Amygdala (tissue), 56 donors: ENCODE measurements at places on chromosomes 11 and 22.

DNA sequence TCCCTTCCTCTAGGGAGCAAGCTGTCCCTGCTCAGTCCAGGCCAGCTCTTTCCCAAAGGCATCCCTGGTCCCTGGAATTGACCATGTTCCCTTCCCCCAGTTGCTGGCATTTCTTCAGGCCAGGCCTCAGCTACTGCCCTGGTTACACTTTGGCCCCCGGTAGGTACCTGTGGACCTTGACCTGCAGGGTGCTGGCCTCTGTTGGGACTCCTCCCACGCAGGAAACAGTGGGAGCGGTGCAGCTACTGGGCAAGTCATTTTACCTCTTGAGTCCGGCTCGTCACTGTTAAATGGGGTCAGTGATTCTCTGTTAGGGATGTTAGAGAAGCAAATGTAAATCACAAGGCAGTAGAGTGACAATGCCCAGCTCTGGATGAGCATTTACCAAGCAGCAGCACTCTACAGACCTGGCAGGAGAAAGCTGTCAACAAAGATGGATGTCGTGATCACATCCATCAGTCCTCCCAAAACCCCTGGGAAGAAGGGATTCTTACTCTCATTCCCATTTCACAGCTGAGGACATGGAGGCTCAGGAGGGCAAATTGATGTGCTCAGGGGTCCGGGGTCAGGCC is 16.9 kb downstream of the MYO7A start:
- no peak for DNase-seq

DNA sequence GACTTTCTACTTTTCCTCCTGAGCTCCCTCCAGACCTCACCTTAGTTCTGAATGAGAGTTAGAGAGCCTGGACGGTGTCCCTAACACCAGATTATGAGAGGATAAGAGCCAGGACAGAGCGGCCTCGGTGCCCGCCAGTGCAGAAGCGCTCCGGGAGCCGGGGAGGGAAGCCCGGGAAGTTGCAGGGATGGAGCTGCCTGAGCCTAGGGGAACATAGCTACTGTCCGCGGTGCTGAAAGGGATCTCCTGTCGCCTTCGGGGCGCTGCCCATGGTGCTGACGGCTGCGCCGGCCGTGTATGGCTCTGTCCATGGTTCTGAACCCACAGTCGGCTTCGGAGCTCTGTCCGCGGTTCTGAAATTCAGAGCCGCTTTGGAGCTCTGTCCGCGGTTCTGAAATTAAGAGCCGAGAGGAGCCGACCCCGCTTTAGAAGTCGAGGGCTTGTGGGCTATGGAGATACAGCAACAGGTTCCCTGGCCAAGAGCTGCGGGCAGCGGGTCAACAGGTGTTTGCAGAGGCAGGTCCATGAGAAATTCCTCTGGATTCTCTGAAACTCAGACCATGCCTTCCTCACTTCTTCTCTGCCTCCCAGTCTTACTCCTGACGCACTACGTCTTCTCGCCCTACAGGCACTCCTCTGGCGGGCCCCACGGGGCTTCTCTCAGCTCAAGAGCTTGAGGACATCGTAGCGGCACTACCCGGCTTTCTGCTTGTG is 814 bp downstream of the NPAS4 start:
- DNase-seq, result peak; percentile 57

GRCh38 chr22:17903564-17904295 is 120.6 kb downstream of the MICAL3 start:
- peak; percentile 53 for DNase-seq

DNA sequence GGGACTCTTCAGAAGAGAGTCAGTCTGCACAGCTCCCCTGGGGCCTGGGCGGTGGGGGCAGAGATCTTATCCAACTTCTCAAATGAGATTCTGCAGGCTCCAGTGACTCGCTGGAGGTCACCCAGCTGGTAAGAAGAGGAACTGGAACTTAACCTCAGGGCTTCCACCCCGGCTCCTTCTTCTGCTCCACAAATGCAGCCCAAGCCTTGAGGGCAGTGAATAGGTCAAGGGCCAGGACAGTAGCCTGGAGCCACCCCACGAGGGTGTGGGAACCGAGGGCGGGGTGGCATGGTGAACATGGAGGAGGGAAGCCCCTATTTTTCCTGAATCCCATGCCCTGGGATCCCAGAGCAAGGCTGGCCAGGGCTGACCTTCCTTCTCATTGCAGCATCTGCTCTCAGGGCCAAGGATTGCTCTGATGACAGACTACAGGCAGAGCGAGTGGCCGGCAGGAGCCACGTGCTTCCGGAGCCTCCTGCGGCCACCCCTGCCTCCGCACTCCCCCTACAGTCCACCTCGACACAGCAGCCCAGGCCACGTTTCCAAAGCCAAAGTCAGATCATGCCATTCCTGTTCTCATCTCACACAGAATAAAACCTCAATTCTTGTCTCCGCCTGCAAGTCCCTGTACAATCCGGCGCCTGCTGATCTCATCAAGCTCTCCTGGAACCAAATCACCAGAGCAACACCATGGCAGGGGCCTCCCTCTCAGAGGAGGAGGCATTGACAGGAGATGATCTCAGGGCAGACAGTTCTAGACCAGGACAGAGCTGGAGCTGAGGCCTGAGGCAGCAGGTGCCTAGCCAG is 21.1 kb upstream of the UPK3A start:
- peak; percentile 18 for DNase-seq

DNA sequence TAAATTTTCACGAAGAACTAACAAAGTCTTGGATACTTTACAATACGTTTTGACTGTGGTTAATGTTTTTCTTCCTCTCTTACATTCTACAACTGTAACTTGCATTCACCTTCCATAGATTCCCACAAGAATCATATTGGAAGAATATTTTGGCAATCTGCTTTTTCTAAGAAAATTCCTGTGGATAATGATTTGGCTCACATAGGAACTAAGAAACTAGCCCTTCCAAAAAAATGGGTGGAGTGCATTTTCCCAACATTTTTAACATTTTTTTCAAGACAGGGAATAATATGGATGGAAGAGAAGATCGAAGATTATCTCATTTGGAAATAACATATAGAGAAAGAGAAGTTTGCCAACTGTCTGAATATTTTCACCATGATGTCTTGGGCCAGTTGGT is 256.9 kb upstream of the POU2AF2 start:
- no peak for DNase-seq

DNA sequence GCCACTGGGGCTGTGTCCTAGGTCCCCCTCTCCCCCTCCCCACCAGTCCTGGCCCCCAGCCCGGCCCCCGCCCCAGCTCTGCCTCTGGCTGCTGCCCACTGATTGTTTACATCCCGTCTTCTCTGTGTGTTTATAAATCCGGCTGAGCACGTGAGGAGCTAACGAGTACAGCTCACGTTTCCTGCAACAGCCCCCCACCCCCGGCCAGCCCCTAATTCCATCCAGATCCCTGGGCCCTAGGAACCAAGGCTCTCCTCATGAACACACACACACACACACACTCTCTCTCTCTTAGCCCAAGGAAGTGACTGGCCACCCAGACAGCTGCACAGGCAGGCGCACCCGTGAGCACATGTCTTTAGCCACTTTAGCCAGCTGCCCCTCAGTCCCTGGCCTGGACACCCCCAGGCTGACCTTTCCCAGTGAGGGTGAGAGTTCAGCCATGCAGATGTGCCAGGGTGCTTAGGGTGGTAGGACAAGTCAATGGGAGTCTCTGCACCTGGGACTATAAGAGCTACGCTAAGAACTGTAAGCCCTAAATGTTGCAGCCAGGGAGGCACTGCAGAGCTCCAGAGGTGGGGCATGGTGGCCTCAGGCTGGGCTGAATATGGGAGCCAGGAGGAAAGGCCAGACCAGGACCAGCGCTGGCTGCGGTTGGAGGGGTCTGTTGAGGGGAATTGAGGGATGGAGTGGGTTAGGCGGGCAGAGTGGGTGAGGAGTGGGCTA is 2.9 kb downstream of the CLCF1 start:
- no peak for DNase-seq

GRCh38 chr11:116507849-116508695 is 264.7 kb downstream of the BUD13 start:
- no peak for DNase-seq

- DNase-seq, result no peak
These were observed 58.2 kb downstream of the ACER3 start for GRCh38 chr11:76918941-76919386.

GRCh38 chr11:106327134-106327533 is 249.7 kb downstream of the AASDHPPT start:
- DNase-seq, result no peak

- no peak for DNase-seq
These were observed 71.0 kb downstream of the CSTPP1 start for GRCh38 chr11:47007579-47007978.

DNA sequence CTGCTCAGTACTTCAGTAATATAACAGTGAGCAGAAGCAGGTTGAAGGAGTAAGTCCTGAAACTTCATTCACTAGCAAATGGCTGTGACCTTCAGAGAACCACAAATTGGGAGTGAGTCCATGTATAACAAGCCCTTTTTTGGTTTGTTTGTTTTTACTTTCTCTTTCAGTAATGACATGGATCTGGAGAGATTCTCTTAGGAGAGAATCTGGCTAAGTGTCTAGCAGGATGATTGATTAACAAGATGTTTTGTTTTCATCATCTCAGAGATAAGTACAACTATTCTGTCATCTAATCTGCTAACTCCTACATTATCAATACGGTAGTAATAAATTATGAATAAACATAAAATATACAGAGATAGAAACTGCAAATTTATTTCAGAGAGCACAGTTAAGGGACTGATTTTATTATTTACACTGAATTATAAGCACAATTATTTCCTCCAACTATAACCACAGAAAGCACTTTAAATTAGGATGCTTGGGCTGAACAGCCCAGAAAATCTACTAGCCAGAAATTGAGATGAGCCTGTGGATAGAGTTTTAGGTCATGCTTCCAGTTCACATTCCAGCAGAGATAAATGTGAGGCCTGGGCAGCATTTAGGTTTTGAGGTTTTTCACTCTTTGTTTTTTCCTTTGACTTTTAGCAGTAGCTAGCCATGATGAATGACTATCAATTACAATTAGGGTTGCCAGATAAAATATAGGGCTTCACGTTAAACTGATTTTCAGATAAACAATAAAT is 429.3 kb upstream of the FAT3 start:
- no peak for DNase-seq

- no peak for DNase-seq
These were observed 206.0 kb upstream of the CHORDC1 start for GRCh38 chr11:90428836-90429235.

GRCh38 chr11:93498161-93498560 is 45.0 kb downstream of the SMCO4 start:
- DNase-seq, result no peak

GRCh38 chr22:41732096-41732772 is 32.9 kb downstream of the MEI1 start:
- no peak for DNase-seq

DNA sequence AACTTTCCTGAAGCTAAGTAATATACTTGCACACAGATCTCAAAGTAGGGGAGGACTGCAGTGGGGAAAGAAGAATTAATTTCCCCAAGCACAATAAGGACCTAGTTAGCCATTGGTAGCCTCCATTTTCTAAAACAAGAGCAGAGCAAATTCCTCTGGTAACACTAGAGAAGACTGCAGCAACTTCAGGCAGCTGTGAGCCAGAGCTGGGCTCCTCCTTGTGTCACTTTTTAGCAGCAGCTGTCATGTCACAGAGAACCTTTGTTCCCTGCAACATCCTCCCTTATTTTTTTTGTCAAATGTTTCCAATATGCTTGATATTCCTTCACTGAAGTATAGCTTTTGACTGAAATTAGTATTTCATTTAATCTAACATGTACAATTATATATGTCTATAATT is 54.4 kb downstream of the RRAS2 start:
- no peak for DNase-seq

DNA sequence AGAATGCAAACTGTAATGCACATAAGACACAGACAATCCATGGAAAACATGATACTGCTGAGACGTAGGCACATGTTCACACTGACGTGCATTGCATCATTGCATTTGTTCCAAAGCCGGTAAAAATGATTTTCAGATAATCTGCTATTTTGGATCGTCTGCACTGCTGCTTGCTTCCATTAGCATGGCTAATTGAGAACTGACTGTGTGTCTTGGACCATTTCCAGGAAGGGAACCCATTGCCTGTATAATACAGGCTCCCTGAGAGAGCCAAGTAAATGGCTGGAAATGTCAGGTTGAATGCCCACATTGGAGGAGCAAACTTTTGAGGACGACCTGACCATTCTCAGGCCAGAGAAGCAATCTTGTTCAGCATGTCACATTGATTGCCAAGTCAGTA is 304.8 kb downstream of the ST3GAL4 start:
- DNase-seq, result no peak

- DNase-seq, result no peak
These were observed 74.9 kb upstream of the ADSL start for GRCh38 chr22:40271440-40271839.

DNA sequence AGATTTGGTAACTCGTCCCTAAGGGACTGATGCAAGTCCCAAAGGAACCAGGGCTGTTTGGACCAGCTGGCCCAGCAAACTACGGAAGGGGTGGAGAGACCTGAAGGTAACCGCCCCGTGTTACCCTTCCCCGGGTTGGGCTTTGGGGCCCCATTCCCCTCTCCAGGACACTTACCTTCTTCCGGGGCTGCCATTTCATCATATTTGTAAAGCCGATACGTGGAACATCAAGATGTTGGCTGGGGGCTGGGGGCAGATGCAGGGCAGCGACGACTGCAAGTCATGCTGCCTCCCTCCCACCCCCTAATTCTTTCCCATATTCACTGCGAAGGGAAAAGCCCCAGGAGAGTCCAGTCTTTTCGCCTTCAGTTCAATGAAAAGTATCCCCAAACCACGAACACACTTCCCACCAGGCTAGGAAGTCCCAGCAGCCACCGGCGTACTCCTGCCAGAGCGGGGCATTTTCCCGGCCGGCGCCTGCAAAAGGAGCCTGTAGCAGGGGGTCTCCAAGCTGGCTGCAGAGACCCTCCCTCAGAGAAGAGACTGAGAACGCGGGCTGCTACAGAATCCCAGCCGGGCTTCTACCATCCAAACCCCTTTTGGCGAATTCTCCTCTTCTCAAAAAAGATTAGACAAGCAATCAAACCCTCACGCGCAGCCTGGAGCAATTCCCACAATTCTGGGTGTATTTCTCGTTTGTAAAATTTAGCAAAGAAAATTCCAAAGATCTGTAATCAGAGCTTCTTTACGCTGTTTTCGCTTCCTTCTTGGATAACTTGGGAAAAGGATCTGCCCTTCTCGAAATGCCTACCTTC is 236.7 kb downstream of the TTC28 start:
- DNase-seq, result no peak

DNA sequence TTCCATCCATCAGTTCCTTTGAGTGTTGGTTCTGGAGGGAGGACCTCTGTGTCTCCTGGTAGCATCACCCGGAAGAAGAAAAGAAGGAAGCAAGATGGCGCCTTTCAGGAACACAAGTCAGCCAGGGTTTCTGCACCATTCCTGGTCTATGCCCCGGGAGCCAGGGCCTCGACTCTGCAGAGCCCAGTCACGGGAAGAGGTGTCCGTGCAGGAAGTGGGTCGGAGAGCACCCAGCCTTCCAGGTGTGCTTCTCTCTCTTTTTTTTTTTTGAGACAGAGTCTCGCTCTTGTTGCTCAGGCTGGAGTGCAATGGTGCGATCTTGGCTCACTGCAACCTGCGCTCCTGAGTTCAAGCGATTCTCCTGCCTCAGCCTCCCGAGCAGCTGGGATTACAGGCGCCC is 21.2 kb downstream of the MRPL21 start:
- no peak for DNase-seq
